Activated CD8-positive, alpha-beta memory T cell treated with anti-CD3 and anti-CD28 coated beads, Interleukin-2, amount 50 U/mL, for 48 hours (primary cell): ENCODE measurements at places on chromosomes 2 and 18.

DNA sequence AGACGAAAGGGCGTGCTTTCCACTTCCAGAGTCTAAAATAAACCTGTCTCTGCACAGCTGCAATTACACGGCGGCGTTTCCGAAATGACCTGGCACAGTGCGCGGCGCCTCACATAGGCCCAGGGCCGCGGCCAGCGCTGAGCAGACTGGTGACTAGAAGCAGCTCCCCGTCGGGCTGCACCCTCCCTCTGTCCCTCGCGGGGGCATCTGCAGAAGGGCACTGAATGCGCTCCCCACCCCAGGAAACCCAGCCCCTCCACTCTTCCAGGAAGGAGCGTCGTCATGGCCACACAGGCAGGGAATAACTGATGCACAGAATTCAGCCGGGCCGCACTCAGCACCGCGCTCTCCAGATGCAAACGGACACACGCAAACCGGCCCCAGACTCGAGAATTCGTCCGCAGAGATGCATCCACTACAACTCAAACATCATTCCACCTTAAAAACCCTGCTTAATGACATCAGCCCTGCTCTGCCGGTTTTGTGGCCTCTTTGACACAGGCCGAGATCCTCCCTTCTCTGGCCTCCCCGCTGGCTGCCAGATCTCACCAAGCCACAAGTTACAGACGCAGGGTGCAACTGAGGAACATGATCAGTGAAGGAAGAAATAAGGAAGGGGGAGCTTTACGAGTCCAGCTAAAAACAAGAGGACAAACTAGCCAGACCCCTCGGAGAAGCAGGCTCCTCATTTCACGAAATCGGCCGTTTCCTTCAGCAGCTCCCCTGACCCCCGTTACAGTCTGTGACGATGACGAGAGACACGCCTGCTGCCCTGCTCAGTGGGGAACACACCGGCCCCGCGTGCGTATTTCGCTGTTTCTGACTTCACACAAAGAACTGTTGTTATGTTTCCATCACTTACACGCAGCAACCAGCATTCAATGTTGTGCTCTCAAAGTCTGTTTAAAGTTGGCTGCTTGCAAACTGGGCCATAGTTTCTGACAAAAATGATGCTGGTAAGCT lies 40.2 kb downstream of the MBP start:
- peak; percentile 46 for DNase-seq

- DNase-seq = no peak
Measured at GRCh38 chr18:3279201-3280185, 17.6 kb downstream of the MYL12B start.

DNA sequence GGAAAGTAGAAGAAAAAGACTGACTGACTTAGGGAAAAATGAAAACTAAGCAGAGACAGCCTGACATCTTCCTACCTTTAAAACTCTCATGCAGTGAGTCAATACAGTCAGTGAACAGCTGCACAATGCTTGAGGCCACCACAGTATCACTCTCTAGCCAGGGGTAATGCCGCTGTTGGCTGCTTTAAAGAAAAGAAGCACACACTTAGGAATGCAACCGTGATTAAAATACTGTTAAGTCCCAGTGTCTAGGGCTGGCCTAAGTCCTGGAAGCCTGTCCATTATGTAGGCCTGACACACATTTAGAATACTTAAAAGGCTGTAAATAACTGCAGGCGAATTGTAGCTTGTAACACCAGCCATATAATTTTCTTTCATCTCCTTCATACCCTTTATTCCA lies 50.7 kb downstream of the SIGLEC15 start:
- no peak for DNase-seq

- DNase-seq = no peak
Measured at GRCh38 chr18:48545757-48546321, 7.0 kb downstream of the CTIF start.

DNA sequence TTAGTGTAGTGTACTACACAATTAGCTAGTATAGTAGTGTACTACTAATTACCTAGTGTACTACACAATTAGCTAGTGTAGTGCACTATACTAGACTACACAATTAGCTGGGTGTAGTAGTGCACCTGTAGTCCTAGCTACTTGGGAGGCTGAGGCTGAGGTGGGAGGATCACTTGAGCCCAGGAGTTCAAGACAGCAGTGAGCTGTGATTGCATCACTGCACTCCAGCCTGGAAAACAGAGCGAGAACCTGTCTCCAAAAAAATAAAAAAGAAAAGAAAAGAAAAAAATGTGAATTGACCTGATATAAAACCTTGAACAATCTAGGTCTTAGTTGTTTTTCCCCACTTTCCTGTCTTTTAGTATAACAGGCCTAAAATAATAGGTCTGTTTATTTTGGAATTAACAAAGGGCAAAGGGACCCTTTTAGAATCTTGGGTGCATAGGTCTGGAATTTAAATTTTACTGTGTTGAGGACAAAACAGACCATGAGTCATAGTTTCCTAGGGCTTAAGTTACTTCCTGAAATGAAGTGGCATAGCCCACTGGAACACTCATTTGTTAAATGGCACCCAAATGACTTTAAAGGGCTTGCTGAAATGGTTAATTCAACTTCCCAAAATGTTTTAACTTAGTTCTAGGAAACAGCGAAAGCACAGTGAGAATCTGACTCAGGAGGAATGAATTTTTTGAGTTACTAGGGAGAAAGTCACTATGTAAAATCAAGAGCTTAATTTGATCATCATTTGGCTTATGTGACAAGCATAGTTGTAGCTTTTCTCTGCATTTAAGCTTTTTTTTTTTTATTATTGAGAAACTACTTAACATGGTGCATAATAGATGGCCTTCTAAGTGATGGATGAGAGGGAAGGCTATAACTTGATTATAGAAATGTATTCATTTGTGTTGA lies 50.7 kb upstream of the ARL5A start:
- DNase-seq = no peak

GRCh38 chr18:69961718-69962117 lies 14.0 kb upstream of the CD226 start:
- no peak for DNase-seq

GRCh38 chr2:70161069-70161534 lies 29.7 kb downstream of the C2orf42 start:
- no peak for DNase-seq
